ENCODE measurements at places on chromosomes 16 and 17.

GRCh38 chr17:82436601-82437324 is 13.8 kb downstream of the CYBC1 start:
- DNase-seq = no peak

- no peak for DNase-seq
Measured at GRCh38 chr17:79838522-79839274, 542 bp downstream of the CBX4 start.

- DNase-seq = no peak
Measured at GRCh38 chr16:81547194-81547938, 102.8 kb downstream of the CMIP start.

- no peak for DNase-seq
Measured at GRCh38 chr16:62135446-62135845, 99.2 kb upstream of the CDH8 start.

GRCh38 chr16:4315186-4316107 is at the start of gene GLIS2:
GLIS2 (plus strand) TSS chr16:4316067; CDS start chr16:4332281, 16,214 bp downstream.
- no peak for DNase-seq

- DNase-seq = no peak
Measured at GRCh38 chr16:86343027-86343795, 167.1 kb upstream of the FOXF1 start.

DNA sequence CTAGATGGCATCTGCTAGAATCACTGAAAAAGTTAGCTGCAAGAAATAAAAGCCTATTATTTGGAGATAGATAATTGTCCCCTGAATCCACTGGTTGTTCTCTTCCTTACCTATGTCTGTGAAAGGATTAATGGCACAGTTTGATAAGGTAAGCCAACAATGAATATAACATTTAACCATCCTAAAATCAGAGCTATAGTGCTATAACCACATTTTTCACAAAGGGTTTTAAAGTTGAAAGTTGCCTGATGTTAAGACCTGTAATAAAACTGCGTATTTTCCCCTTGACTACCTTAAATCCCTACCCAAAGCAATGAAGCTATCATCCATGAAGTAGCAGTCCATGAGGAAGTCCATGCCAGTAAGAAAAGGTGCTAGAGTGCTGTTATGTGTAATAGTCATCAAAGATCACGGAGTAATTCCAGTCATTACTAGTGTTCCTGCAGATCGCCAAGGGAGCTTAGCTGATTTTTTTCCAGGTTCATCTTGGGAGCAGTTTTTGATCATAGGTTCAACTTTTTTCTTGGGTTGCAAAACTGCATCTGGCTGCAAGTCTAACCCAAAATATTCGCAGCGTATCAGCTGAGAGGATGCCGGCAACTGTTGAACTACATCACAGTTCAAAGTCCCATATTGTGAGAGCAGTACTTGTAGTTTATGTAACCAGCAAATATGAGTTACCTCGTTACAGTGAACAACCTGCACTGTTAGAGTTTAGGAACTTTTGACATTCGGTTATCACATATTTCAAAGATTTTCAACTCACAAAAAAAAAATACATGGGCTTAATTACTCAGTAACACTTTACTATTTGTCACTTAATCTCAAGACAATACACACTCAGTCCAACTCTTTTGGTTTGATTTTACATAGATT is 18.2 kb upstream of the RSL1D1 start:
- no peak for DNase-seq

GRCh38 chr16:56198006-56198754 is 6.9 kb downstream of the GNAO1 start:
- DNase-seq = no peak

DNA sequence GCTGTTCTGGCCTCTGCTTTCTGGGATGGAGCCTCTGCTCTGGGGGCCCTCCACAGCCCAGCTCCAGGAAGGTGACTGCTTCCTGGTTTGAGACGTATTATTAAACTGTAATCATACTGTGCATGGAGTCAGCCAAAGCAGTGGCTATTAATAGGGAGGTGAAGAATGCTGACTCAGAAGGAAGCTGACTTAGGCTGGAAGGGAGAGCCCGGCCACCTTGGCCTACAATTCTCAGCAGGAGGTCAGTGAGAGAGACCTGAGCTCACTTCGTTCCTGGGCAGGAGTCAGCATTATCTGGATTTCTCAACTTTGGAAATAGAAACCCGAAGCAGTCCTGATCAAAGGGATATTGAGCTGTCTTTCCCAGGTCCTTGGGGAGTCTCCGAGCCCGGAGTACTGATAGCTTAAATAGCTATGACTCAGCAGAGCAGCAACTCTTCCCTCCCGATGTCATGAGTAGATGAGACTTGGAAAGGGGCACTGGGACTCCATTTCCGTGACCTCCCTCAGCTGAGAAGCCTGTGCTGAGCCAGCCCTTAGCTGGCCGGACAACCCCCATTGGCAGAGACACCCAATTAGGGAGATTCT is 91.8 kb downstream of the YPEL2 start:
- no peak for DNase-seq

- no peak for DNase-seq
Measured at GRCh38 chr16:79408355-79408754, 192.2 kb downstream of the MAF start.

DNA sequence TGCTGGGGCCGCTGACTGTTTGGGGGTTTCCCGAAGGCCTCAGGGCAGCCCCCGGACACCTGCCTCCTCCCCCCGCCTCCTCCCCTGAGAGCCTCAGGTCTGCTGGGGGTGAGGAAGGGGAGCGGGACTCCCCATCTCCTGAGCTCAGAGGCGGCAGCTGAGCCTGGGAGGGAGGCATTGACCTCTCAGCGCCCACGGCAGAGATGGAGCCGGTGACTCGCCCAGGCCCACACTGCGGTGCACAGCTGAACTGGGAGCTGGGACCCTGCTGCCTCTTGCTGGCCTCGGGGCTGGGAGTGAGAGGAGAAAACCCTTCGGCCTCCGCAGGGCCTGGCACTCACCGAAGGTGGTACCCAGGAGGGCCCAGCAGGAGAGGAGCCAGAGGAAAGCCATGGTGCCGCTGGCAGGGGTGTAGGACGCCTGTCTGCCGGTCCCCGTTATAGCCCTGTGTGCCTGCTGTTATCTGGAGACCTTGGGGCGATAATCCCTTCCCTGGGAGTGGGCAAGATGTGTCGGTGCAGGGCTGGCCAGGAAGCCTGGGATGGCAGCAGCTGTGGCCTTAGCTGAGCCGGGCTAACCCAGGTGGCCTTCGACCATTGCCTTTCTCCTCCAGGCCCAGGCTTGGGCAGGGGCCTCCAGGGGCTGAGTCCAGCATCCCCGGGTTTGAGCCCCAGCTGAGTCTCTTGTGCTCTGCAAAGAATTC is at the start of gene CTRB2:
Gene CTRB2, minus strand, starts transcription at position 413 of the 703 bp plus-strand sequence. Its CDS starts 20 bp downstream, at position 393.
- no peak for DNase-seq

- DNase-seq = no peak
Measured at GRCh38 chr17:43994272-43995149, 9.9 kb upstream of the NAGS start.

DNA sequence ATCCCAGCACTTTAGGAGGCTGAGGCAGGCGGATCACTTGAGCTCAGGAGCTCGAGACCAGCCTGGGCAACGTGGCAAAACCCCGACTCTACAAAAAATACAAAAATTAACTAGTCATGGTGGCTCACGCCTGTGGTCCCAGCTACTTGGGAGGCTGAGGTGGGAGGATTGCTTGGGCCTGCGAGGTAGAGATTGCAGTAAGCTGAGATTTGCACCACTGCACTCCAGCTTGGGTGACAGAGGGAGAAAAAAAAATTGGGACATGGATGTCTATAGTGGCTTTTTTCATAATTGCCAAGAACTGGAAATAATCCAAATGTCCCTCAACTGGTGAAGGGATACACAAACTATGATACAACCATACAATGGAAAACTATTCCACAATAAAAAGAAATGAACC is 28.6 kb downstream of the OSBPL7 start:
- no peak for DNase-seq

DNA sequence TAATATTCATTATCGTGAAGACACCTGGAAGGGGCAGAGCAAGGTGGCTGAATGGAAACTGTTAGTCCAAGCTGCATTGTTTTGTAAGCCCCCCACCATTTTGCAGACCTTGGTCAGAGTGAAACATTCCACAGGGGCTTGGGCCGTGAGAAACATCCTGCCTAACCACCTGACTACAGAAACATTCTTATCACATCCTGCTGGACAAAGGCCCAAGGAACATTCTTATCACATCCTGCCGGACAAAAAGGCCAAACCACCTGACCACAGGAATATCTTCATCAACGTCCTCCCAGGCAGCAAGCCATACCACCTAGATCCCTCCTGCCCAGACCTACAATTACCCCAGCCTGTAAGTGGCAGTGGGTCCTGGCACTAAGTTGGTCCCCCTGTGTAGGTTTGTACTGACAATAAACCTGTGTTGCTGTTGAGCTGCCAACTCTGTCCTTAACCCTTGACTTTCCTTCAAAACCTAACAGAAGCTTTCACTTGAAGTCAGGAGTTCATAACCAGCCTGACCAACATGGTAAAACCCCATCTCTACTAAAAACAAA is 19.6 kb downstream of the ATF7IP2 start:
- no peak for DNase-seq

DNA sequence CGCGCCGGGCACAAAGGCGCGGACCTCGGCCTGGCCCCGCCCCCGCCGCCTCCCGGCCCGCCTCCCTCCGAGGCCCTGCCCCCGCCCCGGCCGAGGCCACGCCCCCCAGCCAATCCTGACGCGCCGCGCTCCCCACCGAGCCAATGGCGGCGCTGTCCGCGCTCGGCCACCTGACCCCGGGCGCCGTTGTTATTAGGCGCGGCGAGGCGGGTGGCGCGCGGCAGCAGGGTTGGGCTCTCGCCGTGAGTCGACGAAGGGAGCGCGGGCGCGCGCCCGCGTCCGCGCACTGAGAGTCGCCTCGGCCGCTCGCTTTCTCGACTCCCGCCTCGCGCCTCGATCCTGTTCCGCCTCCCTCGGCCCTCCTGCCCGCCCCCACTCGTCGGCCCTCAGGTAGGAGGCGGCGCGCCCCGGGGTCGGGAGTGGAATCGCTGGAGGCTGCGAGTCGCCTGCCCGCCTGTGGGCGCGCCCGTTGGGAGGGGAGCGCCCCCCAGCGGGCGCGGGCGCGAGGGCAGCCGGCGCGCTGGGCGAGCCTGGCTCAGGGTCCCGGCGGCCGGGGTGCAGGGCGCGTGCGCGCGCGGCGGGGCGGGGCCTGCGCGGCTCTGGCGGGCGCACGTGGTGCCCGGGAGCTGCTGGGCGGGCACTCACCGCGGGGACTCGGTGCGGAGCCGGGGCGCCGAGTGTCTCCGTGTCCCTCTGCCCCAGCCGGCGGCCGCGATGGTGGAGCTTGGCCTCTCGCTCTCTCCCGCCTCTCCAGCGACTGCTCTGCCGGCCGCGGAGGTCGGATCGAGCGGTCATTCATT is 405 bp upstream of the CBLN1 start:
- no peak for DNase-seq

DNA sequence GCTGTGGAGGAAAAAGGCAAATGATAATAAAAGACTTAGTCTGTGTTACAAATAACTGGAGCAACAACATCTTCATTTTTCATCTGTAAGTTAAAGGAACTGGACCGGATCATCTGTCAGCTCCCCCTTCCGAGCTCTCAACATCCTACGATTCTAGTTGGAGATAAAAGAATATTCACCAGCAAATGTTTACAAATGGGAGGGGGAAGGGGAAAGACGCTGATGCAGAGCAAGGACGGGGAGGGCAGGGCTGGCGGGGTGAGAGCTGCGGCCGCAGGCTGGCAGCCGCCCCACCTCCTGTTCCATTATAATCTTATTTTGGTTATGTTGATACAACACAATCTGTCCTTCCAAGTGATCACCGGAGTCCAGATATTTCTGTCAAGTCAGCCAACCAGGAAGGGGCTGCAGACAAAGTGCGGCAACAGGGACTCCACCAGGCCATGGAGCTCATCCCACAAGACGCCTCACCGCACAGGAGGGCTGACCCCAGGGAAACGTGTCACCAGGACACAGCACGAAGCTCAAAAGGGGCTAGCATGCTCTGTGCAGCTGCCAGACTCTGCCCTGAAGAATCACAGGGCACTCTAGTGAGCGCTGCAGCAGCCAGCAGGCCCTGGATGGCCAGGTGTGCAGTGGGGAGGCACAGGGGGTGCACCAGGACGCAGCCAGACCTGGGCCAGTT is 19.7 kb downstream of the FBXO31 start:
- no peak for DNase-seq

- DNase-seq = no peak
Measured at GRCh38 chr16:69787883-69788282, 25.8 kb downstream of the WWP2 start.

DNA sequence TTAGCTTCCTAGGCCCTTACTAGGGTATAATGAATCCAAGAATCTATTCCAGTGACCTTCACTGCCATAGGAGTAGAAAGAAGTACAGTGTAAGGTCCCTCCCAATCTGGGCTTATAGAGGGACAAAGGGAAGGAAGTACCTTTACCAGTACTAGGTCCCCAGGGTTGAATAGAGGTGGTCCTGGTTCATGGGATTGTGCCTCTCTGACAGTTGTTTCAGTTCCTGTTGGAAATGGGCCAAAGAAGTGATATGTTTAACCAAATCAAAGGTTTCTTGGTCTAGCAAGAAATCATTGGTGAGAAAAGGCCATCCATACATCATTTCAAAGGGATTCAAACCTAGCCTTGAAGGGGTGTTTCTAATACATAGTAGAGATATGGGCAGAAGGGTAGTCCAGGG is 16.0 kb upstream of the ZNHIT3 start:
- DNase-seq = no peak

DNA sequence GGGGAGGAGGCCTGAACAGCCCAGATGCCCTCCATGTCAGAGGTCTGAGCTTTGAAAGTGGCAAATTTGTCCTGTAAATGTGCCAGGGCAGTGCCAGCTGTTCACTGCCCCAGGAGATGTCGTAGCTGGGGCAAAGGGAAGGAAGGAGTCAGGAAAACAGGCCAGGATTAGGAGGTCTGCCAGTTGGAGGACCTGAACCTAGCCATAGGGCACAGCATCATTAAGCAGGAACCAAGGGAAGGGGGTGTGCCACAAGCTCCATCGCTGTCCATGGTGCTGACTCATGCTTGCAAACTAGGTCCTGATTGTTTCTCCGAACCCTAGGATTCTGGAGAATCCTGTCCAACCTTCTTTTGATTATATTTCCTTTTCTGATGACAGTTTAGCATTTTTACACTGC is 124.2 kb downstream of the TMEM132E start:
- no peak for DNase-seq

GRCh38 chr16:57753448-57754353 is 18.1 kb downstream of the KATNB1 start:
- DNase-seq = no peak

GRCh38 chr17:63395075-63395805 is 50.9 kb downstream of the CYB561 start:
- no peak for DNase-seq

DNA sequence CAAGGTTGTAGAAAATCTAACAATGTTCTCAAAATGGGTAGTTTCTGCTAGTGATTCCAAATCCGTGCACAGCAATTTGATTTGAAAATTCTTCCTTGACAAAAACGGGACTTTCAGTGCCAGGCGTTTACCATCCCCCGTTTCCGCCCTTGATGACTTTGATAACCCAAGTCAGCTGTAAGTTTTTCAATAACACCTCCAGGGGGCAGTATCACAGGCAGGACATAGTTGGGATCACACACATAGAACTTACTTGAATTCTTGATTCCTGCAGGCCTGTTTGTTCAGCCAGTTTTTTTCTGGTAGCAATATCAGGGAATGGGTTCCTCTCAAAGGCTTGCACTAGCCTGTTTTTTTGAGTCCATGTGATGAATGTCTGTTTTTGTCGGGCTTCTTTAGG is 5.6 kb downstream of the DUXB start:
- no peak for DNase-seq

Measured in stimulated activated CD4-positive, alpha-beta T cell treated with anti-CD3 and anti-CD28 coated beads, Interleukin-1b, Interleukin-23, amount 100 ng/mL, for 1 hour (primary cell).